ENCODE measurements at places on chromosomes 2 and 18. TPM values are rescaled to one million over a fixed set of nuclear protein-coding genes. Genes with fewer than 3 reads are reported as not detected.

Gene XDH
- 1.4 TPM for total RNA-seq

Gene YIPF4
- 46.4 TPM for total RNA-seq

Gene MRPS9
- total RNA-seq, result 68.6 TPM

Gene SLC35F6
- 44.1 TPM for total RNA-seq

Gene FBXO15
- total RNA-seq, result 0.29 TPM

DNA sequence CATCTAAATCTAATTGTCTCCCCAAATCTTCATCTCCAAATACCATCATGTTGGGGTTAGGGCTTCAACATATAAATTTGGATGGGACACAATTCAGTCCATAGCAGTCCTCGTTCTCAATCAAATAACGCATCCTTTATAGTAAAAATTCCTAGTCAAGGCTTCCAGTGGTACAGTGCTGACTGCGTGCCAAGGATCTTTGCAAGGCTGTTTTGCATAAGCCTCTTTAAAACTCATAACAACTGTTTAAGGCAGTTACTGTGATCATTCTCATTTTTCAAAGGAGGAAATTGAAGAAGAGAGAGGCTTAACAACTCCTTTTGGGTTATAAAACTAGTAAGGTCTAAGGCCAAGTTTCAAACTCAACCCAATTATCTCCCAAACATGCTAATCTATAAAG, 666.9 kb downstream of the NYAP2 start:
- no peak for DNase-seq

GRCh38 chr2:219445220-219445640, 10.6 kb downstream of the SPEG start:
- DNase-seq, result no peak

- DNase-seq, result no peak
Measured at GRCh38 chr2:74620671-74621070, 27.5 kb downstream of the M1AP start.

DNA sequence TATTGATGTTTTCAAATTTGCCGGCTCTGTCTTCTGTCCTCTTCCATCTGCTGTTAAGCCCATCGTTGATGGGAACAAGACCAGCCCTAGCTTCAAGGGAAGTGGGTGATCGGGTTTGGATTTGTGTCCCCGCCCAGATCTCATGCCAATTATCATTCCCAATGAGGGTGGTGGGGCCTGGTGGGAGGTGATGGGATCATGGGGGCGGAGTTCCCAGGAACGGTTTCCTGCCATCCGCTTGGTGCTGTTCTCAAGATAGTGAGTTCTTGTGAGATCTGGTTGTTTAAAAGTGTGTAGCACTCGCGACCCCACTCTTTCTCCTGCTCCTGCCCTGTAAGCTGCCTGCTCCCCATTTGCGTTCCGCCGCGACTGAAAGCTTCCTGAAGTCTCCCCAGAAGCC, 9.5 kb downstream of the ASB18 start:
- no peak for DNase-seq

DNA sequence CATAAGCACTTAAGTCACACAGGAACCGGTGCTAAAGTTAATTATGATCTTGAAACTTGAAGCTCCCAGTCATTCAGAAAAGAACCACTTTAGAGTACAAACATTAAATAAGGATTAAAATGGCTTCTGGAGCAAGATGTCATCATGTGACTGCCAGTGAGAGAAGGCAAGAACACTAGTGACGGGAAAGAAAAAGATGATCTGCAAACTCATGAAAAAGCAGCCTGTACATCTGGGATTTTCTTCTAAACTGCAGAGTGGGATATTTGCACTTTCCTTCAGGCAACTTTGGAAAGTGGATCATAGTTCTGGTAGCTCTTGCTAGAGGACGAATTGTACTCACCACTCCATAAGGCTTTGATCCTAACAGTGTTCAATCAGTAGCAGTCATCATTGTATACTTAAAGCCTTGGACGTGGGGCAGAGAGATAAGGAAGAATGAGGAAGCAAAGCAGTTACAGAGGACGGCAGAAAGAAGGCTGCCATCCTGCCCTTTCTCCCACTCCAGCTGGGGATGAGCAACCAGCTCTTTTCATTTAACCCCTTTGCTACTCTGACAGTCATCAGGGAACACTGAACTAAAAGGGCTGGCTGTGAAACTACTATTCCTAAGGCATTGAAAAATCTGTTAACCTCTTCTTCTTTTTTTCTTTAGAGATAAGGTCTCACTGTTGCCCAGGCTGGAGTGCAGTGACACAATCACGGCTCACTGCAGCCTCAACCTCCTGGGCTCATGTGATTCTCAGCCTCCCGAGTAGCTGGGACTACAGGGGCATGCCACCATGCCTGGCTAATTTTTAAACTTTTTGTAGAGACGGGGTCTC, 18.1 kb downstream of the ABHD3 start:
- peak; percentile 81 for DNase-seq

DNA sequence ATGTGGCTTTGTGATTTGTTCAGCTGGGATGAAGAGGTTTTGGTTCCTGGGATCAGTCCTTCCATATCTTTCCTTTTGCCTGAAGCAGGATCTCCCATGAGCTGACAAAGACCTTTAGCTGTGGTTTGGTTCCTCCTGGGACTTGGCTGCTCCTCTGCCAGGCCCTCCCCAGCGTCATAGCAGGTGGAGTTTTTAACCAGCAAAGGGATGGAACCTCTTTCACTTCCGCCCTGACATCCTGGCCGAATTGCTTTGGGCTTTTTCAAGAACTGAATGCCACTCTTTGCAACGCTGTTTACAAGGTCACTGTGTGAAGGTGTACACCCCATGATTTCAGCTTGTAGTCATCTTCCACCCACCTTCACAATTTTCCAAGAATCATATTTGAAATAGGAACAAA, 390 bp downstream of the PCARE start:
- DNase-seq, result no peak

DNA sequence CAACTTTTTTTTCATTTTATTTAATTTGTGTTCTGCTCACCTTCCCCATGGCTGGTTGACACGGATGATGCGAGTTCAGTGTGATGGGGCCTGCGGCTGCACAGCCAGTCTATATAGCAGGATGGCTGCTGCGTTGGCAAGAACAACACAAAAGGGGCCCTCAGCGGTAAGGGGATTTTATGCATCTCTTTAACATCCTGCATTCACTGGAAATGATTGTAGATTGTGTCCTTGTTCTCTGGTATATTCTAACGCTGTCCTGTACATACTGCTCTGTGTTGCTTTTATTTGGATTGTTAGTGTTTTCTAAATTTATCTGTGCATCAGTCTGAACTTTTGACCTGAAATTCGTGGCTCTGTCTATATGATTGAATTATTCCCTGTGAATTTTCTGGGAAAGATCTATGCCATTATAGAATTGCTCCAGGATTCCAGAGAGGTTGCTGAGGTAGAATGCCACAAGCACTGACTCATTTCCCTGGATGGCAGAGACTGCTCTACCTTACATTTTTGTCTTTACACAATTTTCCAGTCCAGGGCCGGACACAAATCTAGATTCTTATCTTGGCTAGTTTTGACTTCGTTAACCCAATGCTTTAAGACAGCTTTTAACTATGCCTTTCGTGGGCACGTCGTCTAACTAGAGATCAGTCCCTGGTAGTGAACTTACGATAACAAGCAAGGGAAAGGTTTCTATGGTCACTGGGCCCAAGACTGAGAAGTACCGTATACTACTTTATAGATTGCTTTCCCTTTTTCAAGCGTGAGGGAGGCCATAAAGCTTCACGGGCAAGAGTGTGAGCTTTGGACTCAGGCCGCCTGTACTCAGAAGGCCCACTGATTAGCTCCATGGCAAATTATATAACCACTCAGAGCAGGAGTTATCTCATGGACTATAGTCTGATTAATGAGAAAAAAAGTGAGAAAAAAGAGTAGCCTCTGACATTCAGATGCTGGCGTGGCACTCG, at the start of gene CRYGC:
CRYGC (minus strand) TSS at position 85 of the 968 bp plus-strand sequence; CDS start at position 49, 36 bp downstream.
- peak; percentile 57 for DNase-seq

GRCh38 chr2:111095434-111095833, 25.3 kb upstream of the BCL2L11 start:
- DNase-seq, result no peak

DNA sequence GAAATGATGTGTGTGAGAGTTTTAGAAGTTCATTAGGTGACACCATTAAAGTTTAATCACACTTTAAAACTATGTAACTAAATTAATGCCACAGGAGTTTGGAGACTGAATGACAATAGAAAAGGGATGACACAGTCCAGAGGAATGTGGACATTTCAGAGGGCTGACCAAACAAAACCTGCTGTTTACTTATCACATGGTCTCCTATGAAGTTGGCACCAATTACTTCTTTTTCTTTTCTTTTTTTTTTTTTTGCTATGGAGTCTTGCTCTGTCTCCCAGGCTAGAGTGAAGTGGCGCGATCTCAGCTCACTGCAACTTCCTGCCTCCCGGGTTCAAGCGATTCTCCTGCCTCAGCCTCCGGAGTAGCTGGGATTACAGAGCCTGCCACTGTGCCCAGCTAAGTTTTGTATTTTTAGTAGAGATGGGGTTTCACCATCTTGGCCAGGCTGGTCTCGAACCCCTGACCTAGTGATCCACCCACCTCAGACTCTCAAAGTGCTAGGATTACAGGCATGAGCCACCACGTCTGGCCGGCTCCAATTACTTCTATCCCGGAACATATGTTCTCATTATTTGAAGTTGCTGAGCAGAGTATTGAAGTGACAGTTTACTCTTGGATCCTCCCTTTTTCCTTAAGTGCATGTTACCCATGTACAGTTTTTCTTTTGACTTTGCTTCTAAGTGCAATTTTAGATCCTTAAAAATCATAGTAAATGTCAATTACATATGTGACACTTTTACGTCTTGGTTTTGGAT, 4.3 kb downstream of the AGPS start:
- DNase-seq, result peak; percentile 29

- DNase-seq, result no peak
Measured at GRCh38 chr2:168992026-168992425, 39.1 kb downstream of the ABCB11 start.

- no peak for DNase-seq
Measured at GRCh38 chr2:12733846-12734245, 17.1 kb downstream of the TRIB2 start.

DNA sequence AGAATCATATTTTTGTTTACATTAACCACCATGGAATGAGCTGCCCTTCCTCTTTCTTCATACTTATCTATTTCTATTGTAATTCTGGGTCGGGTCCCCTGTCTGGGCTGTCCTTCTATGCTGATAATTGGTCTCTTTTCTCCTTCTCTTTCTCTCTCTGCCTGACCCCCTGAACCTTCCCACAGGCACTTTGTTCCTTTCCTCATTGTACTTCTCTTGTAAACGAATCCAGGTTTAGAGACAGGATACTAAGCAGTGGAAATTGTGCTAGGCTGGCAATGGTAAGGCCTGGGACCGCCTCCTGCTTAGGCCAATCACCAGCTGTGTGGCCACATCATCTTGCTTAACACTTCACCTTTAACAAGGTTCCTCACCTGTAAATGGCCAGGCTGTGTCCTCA, 137.0 kb downstream of the ZNF532 start:
- DNase-seq, result no peak

GRCh38 chr18:12032786-12033642, 51.7 kb downstream of the IMPA2 start:
- DNase-seq, result no peak

DNA sequence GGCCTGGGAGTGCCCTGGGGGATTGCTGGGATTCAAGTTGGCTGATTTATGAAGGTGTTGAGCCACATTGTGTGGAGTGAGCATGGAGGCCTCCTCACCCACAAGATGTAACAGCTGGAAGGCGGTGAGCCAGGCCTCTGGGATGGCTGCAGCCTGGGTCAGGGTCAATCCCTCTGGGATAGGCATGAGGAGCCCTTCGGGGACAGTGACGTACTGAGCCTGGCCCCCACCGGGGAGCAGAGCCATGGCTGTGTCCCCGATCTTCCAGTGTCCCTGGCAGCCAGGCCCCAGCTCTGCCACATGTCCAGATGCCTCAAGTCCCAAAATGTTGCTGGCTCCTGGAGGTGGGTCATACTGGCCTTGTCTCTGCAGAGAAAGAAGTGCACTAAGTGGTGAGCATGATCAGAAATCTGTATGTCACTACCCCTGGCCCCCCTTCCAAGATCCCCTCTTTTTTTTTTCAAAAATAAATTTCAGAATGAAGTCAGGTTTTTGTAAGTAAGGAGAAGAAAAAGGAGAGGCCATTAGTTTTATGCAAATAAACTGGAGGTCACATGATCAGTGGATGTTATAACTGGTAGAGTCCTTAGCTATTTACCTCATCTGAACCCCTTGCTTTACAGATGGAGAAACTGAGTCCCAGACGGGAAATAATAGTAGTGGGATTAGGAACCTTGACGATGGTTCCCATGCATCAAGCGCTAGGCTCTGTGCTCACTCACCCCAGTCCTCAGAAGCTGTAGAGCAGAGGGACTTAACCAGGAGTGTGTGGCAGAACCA, 1.7 kb downstream of the TP53I3 start:
- DNase-seq, result no peak

DNA sequence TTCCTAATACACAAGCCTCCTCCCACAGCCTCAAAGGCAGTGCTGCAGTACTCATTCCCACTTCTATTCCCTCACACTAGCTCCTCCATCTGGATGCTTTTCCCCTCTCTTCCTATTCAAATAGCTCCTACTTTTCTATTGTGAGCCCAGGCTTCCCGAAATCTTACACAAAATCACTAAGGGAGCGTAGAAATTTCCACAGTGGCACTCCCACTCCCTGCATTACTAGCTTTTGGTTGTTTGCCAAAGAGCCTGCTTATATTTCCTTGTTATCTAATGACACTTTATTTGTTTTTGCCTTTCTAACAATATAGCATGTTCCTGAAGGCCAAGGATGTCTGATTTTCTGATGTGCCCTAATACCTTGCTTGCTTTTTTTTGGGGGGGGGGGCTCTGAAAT, 10.9 kb downstream of the EPAS1 start:
- no peak for DNase-seq

- no peak for DNase-seq
Measured at GRCh38 chr2:147679955-147680531, 164.8 kb upstream of the ACVR2A start.

DNA sequence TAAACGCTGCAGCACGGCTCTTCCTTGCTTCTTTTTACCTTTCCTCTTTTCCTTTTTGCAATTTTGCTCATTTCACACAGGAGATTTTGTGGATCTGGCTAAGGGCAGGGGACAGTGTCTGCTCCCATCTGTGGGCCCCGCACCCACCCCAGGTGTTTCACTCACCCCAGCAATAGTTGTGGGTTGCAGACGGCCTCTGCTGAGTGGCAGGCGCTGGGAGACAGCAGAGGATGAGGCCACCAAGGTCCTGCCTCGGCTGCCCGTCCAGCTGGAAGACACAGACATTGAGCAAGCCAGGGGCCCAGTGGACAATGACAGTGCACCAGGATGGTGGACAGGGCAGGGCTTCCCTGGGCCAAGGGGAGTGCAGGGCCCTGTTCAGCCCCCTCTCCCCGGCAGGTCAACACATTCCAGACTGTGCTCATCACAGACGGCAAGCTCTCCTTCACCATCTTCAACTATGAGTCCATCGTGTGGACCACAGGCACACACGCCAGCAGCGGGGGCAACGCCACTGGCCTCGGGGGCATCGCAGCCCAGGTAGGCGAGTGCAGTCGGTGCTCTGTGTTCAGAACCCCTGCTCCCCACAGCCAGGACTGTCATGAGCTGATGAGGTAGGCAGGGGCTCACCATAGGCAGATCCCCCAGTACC, 35.0 kb downstream of the SNED1 start:
- DNase-seq, result no peak

- no peak for DNase-seq
Measured at GRCh38 chr2:236865052-236865451, 220.6 kb upstream of the COPS8 start.

All from Caco-2 (cell line).